ENCODE measurements at places on chromosomes 5 and 9. TPM values are rescaled to one million over a fixed set of nuclear protein-coding genes. Genes with fewer than 3 reads are reported as not detected.

The AGTPBP1 gene
- total RNA-seq: 7.9 TPM

The C9 gene
- total RNA-seq: not detected

The DBH gene
- not detected for total RNA-seq

The CCDC107 gene
- 29.9 TPM for total RNA-seq

The CCL27 gene
- not detected for total RNA-seq

The TMOD1 gene
- total RNA-seq: 2.9 TPM

The GABRA1 gene
- not detected for total RNA-seq

The SLC12A2 gene
- 11.1 TPM for total RNA-seq

The NIM1K gene
- 0.23 TPM for total RNA-seq

The DPP7 gene
- 52.8 TPM for total RNA-seq

The SCGB3A2 gene
- total RNA-seq: not detected

The CMYA5 gene
- 0.53 TPM for total RNA-seq

The PLEKHG4B gene
- total RNA-seq: 1.0 TPM

The SPATA31D4 gene
- total RNA-seq: not detected

The KIF4B gene
- total RNA-seq: not detected

The SPINK5 gene
- not detected for total RNA-seq

The LIX1 gene
- total RNA-seq: not detected

The SPATA31A3 gene
- not detected for total RNA-seq

The SPOCK1 gene
- total RNA-seq: 17.0 TPM

The LAMC3 gene
- 2.0 TPM for total RNA-seq

The SOX30 gene
- total RNA-seq: not detected

The CCDC69 gene
- total RNA-seq: 1.0 TPM

The GABRA6 gene
- total RNA-seq: not detected

All from A549 treated with ZK216348 at 1 μM for 4 hours (cell line).